AG08396 (cell line): ENCODE measurements at places on chromosomes 12 and 14.
A peak's percentile ranks its signal among the peaks of the same experiment; 100 is the strongest.

DNA sequence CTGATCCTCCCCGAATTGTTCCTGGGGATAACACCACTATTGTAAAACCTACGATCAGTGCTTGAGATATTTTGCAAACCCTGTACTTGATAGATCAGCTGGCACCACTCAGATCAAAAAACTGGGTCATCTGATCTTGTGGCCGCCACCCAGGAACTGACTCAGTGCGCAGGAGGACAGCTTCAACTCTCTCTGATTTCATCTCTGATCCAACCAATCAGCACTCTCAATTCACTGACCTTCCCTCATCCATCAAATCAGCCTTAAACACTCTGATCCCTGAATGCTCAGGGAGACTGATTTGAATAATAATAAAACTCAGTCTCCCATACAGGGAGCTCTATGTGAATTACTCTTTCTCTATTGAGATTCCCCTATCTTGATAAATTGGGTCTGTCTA, 4.2 kb upstream of the XPOT start:
- peak; percentile 49 for DNase-seq

DNA sequence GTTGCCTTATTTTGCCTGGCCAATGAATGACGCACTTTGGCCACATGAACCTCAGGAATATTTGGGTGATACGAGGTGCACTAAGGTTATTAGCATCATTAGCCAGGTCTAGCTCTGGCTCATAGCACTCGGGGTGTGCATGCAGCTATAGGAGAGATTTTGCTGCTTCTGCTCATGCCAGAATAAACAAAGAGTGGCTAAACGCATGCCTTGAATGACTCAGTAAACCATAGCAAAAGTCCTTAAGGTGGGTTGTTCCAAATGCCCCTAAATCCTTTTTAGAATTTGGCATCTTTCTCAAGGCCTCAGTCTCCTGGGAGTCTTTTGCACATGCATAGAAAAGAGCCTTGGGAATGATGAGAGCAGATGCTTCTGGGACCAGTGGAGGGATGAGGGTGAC, 343.7 kb upstream of the FKBP4 start:
- peak; percentile 32 for DNase-seq

- no peak for DNase-seq
Observed at GRCh38 chr14:65832431-65833266, 420.1 kb downstream of the FUT8 start.

GRCh38 chr14:32697704-32698103, 241.0 kb upstream of the NPAS3 start:
- no peak for DNase-seq

DNA sequence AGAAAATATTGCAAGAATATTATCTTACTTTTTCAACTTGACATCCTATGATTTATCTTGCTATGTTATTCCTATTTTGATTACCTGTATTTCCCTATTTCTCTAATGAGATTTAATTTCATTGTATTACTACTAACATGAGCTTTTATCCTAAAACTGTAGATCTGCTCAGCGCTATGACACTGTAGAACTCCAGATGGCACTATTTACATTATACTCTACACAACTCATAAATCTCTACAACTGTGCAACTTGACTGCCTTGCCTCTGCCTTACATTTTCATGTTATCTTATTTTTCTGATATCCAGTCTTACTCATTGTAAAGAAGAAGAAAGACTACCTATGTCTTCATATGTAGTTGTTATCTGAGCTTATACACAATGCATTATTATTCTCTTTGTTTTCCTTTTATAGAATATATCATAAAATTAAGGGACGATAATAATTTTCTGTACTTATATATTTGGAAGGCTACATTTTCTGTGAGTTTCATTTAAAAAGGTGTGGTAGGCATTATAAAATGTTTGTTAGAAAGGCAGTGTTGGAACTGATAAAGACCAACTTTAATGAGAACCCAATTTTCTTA, 24.1 kb downstream of the NUP37 start:
- peak; percentile 13 for DNase-seq

- DNase-seq: no peak
Observed at GRCh38 chr14:75375983-75376382, 51.8 kb upstream of the JDP2 start.

DNA sequence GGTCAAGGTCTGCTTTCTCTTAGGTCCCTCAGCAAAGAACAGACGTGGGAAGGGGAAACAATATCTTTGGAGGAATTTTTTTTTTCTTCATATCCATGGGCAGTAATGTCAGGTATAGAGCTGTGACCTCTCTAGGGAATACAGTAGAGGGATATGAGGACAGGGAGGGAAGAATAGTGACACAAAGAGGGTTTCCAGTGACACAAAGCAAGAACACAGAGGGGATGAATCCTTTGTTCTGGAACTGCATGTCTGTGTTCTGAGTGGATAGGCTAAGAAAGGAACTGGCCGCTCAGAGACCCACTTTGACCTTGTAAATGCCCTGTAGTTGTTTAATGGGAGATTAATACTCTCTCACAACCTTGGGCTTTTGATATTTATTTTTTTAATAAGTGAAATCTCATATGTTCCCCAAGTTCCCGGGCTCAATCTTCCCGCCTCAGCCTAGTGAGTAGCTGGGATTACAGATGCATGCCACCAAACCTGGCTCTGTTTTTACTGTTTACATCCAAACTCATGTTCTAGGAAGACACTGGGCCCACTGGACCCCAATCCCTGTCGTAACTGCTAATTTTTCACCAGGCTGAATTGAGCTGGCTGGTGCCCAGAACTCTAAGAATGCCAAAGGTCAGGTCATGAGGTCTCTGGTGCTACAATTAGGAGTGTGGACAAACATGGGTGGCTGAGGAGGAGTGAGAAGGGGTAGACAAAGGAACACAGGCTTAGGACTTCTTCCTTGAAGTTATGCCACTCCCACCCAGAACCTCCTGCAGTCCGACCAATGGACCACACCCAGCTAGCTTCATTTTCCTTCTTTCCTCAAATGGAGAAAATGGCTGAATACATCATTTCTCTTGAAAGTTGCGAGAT, 9.1 kb upstream of the PLEKHH1 start:
- no peak for DNase-seq

GRCh38 chr12:99049774-99050173, 404.7 kb downstream of the APAF1 start:
- no peak for DNase-seq

DNA sequence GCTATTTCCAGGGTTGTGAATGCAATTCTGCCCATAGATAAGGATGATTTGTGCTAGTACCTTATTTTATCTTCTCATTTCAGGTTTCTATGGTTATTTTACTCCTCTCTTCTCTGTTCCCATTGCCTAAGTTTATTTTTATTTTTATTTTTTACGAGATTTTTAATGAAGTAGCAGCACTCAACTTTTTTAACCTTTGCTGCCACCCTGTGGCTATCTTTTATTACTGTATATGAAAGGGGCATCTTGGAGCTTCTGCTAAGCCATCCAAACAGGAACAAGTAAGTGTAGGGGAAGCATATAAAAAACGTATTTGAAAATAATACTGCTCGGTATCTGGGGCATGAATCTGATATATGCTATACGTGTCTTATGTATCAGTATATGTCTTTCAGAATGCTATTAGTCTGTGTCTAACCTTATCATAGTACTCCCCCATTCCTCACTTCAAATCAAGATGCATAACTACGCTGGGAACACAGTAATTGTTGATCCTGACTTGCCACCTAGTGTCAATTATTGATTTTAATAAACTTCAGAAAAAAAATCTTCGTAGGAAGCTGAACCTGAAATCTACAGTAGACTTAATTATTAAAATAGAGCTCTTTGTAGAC, 60.3 kb downstream of the KLRG1 start:
- DNase-seq: peak; percentile 34

GRCh38 chr14:60915781-60916180, 65.1 kb downstream of the TRMT5 start:
- DNase-seq: no peak

GRCh38 chr14:77007183-77007974, 21.1 kb downstream of the IRF2BPL start:
- DNase-seq: no peak

DNA sequence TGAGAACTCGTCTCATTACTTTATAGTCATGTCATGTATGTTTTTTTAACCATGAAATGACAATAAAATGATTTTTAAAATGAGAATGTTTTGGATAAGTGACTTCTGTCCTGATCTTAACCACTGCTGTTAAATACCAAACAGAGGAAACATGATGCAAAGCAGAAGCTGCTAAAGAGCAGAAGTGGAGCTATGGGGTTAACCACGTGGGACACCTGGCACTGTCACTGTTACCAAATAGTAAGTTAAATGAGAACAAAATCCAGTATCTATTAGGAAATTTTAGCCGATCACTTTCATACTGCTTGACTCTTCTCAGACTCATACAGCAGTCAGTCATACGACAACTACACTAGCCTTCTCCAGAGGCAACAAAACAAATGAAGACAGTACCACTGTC, 82.4 kb downstream of the SCAF11 start:
- no peak for DNase-seq

- DNase-seq: no peak
Observed at GRCh38 chr12:44863867-44864266, 12.2 kb downstream of the NELL2 start.

DNA sequence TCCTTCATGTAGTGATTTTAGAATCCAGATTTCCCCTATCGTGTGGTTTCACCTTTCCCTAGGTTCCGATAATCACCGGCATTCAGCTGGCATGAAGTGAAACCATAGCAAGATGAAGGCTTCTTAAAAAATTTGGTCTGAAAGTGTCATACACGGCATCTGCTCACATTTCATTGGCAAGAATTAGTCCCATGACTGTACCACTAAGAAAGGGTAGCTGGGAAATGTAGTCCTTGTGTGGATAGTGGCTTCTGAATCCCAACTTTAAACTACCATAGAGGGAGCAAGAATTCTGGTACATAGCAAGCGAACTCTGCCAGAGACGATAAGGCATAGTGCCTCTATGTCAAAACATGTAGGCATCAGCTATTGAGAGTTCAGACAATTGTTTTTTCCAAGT, 360.1 kb upstream of the TBX3 start:
- peak; percentile 10 for DNase-seq
